ENCODE measurements at places on chromosomes 4 and X. TPM values are rescaled to one million over a fixed set of nuclear protein-coding genes. Genes with fewer than 3 reads are reported as not detected.

DNA sequence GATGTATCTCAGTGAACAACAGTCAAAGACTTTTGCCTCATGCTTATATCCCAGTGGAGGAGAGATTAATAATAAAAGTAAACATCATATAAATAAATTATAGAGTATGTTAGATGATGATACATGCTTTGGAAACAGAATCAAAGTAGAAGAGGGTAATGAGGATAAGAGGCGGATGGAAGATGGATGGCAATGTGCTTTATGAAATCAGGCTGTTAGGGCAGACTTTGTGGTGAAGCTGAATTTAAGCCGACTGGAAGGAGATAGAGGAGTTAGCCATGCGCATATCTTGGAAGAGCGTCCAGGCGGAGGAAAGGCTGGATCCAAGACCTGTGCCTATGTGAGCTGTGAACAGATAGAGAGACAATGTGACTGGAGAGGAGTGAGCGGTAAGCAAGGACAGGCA lies 74.9 kb upstream of the GUCY1A1 start:
- H3K4me3 ChIP-seq = no peak overlapping the region
- no peaks in the 10 kb centered on the region for H3K36me3 ChIP-seq
- DNase-seq = no peak
- no peaks in the 10 kb centered on the region for H3K4me1 ChIP-seq

- no peak overlapping the region for H3K4me3 ChIP-seq
- peak; percentile 22 for DNase-seq
- no peaks in the 10 kb centered on the region for H3K36me3 ChIP-seq
- H3K27ac ChIP-seq = peak overlapping the region; percentile 36
- peaks cover 18% of the 10 kb centered on the region for H3K4me1 ChIP-seq
- no peaks in the 10 kb centered on the region for H3K27me3 ChIP-seq
Observed at GRCh38 chr4:152106113-152106763, 345.4 kb upstream of the GATB start.

DNA sequence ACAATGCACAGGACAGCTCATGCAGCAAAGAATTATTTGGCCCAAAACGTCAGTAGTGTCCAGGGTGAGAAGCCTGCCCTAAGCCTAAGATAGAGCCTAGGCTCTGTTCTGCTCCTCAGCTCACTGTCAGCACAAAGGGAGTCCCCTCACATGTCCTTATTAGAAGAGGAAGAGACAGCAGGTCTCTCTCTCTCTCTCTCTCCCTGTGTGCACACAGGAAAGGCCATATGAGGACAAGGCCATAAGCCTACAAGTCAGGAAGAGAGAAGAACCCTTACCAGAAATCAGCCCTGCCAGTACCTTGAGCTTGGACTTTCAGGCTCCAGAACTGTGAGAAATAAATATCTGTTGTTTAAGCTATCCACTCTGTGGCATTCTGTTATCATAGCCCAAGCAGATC lies 20.4 kb downstream of the FAM184B start:
- peaks cover under 1% of the 10 kb centered on the region for H3K27me3 ChIP-seq
- DNase-seq = no peak
- H3K4me3 ChIP-seq = no peak overlapping the region
- no peaks in the 10 kb centered on the region for H3K4me1 ChIP-seq
- H3K36me3 ChIP-seq = no peaks in the 10 kb centered on the region
- no peak overlapping the region for H3K27ac ChIP-seq

DNA sequence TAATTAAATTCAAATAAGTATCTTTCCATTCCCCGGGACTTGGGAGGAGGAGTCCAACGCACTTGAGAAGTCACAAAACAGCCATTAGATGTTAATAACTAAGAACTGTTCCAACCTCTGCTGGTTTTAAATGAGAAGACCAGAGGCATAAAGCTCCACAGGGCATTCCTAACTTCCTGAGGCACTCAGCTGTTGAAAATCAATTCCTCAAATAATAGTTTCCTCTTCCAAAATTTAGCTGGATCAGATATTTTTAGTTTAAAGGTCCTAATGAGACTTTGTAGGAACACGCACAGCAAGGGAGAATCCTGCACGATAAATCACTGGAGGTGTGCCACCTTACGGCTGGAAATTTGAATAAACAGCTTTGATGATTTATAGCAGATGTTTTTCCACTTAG lies 504.3 kb upstream of the ZFP42 start:
- no peak overlapping the region for H3K4me3 ChIP-seq
- H3K27me3 ChIP-seq = no peaks in the 10 kb centered on the region
- no peak overlapping the region for H3K27ac ChIP-seq
- no peaks in the 10 kb centered on the region for H3K4me1 ChIP-seq

DNA sequence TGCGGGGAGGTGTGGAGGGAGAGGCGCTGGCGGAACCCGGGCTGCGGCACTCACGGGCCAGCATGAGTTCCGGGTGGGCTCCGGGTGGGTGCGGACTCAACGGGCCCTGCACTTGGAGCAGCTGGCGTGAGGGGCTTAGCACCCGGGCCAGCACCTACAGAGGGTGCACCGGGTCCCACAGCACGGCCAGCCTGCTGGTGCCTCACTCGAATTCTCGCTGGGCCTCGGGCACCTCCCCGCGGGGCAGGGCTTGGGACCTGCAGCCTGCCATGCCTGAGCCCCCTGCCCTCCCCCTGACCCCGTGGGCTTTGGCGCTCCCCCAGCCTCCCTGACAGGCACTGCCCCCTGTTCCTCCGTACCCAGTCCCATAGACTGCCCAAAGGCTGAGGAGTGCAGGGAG lies 10.8 kb upstream of the CAMK2D start:
- no peak overlapping the region for H3K27ac ChIP-seq
- DNase-seq = no peak
- H3K27me3 ChIP-seq = no peaks in the 10 kb centered on the region
- no peaks in the 10 kb centered on the region for H3K36me3 ChIP-seq
- no peak overlapping the region for H3K4me3 ChIP-seq

GRCh38 chr4:56976283-56976836 lies 1.0 kb downstream of the NOA1 start:
- H3K27ac ChIP-seq = peak overlapping the region; percentile 84
- DNase-seq = peak; percentile 5

Gene RADX
- total RNA-seq = 4.3 TPM

GRCh38 chr4:8596891-8597290 lies 4.3 kb downstream of the CPZ start:
- peaks cover 21% of the 10 kb centered on the region for H3K27me3 ChIP-seq
- peaks cover 9% of the 10 kb centered on the region for H3K4me1 ChIP-seq
- H3K36me3 ChIP-seq = no peaks in the 10 kb centered on the region
- H3K4me3 ChIP-seq = no peak overlapping the region
- H3K27ac ChIP-seq = no peak overlapping the region

Gene APOOL
- 37.1 TPM for total RNA-seq

Gene SUPT20HL1
- not detected for total RNA-seq

GRCh38 chr4:140808256-140808655 lies 52.1 kb upstream of the TBC1D9 start:
- no peaks in the 10 kb centered on the region for H3K36me3 ChIP-seq
- H3K4me3 ChIP-seq = no peak overlapping the region
- peaks cover 66% of the 10 kb centered on the region for H3K27me3 ChIP-seq
- no peak overlapping the region for H3K27ac ChIP-seq

DNA sequence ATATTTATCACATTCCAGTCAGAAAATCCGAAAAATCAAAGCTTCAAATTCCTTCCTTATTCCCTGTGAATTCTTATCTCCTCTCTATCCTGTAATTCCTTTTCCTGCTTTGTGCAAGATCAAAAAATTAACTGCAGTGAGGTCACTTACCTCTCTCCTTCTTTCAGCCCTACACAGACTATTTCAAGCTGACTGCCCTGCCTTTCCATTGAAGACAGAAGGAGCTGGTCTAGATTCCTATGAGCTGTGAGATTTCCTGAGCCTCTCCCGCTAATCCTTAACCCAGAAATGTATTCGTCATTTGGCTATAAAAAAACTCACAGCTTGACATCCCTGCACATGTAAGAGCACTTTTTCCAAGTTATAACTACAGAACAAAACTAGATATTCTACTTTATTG lies 26.6 kb downstream of the TRIML2 start:
- H3K4me1 ChIP-seq = no peaks in the 10 kb centered on the region
- no peak for DNase-seq
- no peak overlapping the region for H3K27ac ChIP-seq
- no peak overlapping the region for H3K4me3 ChIP-seq
- H3K36me3 ChIP-seq = no peaks in the 10 kb centered on the region

Gene SULT1B1
- 0.27 TPM for total RNA-seq

GRCh38 chrX:83845397-83845796 lies 15.5 kb upstream of the CYLC1 start:
- no peak overlapping the region for H3K4me3 ChIP-seq
- H3K27ac ChIP-seq = no peak overlapping the region
- H3K4me1 ChIP-seq = no peaks in the 10 kb centered on the region
- H3K36me3 ChIP-seq = no peaks in the 10 kb centered on the region
- no peaks in the 10 kb centered on the region for H3K27me3 ChIP-seq
- DNase-seq = peak; percentile 1

GRCh38 chr4:94399721-94400120 lies 52.0 kb upstream of the PDLIM5 start:
- no peaks in the 10 kb centered on the region for H3K4me1 ChIP-seq
- H3K27me3 ChIP-seq = no peaks in the 10 kb centered on the region
- H3K36me3 ChIP-seq = no peaks in the 10 kb centered on the region
- no peak overlapping the region for H3K4me3 ChIP-seq
- no peak overlapping the region for H3K27ac ChIP-seq

Gene CPZ
- total RNA-seq = not detected

GRCh38 chr4:48756689-48757220 lies 23.3 kb downstream of the FRYL start:
- H3K36me3 ChIP-seq = no peaks in the 10 kb centered on the region
- no peak for DNase-seq
- H3K4me3 ChIP-seq = no peak overlapping the region
- H3K27ac ChIP-seq = no peak overlapping the region
- peaks cover 40% of the 10 kb centered on the region for H3K4me1 ChIP-seq

Gene GPC3
- 4.0 TPM for total RNA-seq

- no peak overlapping the region for H3K27ac ChIP-seq
- DNase-seq = no peak
- no peak overlapping the region for H3K4me3 ChIP-seq
- peaks cover 19% of the 10 kb centered on the region for H3K27me3 ChIP-seq
- H3K4me1 ChIP-seq = no peaks in the 10 kb centered on the region
- H3K36me3 ChIP-seq = no peaks in the 10 kb centered on the region
Observed at GRCh38 chr4:21571100-21571499, 377.5 kb downstream of the KCNIP4 start.

DNA sequence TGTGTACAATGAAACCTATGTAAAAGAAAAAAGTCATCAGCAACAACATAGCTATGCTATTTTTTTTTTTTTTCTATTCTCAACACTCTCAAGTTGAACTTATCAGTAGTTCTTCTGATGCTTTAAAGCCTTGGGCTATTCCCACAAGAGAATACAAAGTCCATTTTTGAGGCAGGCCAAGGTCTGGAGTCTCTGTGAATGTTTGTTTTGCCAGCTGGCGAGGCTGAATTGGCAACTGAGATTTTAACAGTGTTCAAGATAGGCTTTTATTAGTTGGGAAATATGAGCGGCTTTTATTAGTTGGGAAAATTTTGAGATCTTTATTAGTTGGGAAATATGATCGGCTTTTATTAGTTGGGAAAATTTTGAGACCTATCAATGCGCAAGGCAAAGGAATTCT lies 336.6 kb downstream of the SLITRK2 start:
- no peaks in the 10 kb centered on the region for H3K4me1 ChIP-seq
- H3K27ac ChIP-seq = no peak overlapping the region
- DNase-seq = no peak
- no peaks in the 10 kb centered on the region for H3K36me3 ChIP-seq
- no peak overlapping the region for H3K4me3 ChIP-seq
- no peaks in the 10 kb centered on the region for H3K27me3 ChIP-seq

Gene CT45A1
- not detected for total RNA-seq

- no peak for DNase-seq
- H3K36me3 ChIP-seq = no peaks in the 10 kb centered on the region
- H3K4me1 ChIP-seq = no peaks in the 10 kb centered on the region
- H3K27me3 ChIP-seq = no peaks in the 10 kb centered on the region
- H3K4me3 ChIP-seq = no peak overlapping the region
- no peak overlapping the region for H3K27ac ChIP-seq
Observed at GRCh38 chrX:105775679-105776078, 46.7 kb upstream of the NRK start.

DNA sequence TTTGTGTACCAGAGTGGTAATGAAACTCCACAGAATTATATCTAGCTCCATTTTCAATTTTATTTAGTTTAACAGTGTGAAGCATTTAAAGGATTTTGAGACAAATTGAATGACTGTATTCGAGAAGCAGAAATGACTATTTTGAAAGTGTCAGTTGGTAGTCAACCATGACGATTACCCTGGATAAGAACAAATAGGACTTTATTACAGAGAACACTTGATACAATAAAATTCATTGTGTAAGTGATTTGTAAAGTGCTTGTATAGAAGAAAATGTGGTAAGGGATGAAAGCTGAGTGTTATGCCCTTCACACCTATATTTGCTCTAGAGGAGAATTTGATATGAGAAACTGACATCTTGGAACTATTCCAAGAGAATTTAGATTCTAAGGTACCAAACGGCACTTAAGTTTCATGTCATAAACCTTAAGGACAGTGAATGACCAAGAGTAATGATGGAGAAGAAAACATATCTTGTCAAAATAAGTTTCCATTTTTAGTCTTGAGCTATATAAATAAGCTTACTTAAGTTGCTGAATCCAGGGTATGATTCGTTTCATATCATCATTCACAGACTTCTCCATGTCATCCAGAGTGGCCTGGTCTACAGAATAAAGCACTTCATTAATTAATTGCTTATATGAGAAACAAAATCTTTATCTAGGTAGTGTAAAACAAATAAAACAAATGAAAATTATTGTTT lies 34.6 kb downstream of the MED14 start:
- H3K27me3 ChIP-seq = no peaks in the 10 kb centered on the region
- no peak for DNase-seq
- no peak overlapping the region for H3K4me3 ChIP-seq
- H3K27ac ChIP-seq = no peak overlapping the region
- no peaks in the 10 kb centered on the region for H3K4me1 ChIP-seq

DNA sequence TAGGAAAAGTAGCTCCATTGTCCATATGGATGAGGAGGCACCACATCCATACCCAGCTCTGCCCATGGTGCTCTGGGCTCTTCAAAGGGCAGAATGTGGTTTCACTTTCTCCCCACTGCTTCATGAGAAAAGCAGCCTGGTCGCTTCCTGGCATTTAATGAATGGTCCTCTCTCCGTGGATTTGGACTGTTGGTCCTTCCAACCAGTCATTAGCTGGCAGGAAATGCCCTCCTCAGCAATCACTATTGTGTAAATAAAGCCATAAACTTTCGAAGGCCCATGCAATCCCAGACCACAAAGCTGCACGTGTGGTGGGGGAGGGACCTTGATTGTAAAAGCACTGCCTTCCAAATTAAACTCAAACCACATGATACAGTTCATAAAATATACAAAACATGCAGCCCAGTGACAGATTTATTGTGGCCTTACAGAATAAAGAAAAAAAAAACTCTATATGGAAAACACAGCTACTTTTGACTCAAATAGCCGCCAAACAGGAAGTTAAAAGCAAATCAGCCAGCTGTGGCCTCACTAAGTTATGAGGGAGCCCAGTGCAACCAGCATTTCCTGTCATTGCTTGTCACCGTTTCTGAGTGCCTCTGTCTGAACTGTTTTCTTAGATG lies 8.1 kb downstream of the MBNL3 start:
- peaks cover 11% of the 10 kb centered on the region for H3K4me1 ChIP-seq
- peak overlapping the region; percentile 88 for H3K27ac ChIP-seq
- no peaks in the 10 kb centered on the region for H3K27me3 ChIP-seq
- H3K36me3 ChIP-seq = no peaks in the 10 kb centered on the region

GRCh38 chr4:15239866-15240265 lies 188.0 kb upstream of the C1QTNF7 start:
- H3K27me3 ChIP-seq = peaks cover 13% of the 10 kb centered on the region
- no peak overlapping the region for H3K4me3 ChIP-seq
- H3K36me3 ChIP-seq = no peaks in the 10 kb centered on the region
- DNase-seq = no peak
- H3K27ac ChIP-seq = no peak overlapping the region
